ENCODE measurements at places on chromosomes 1 and 21.

- DNase-seq, result no peak
These were observed 33.5 kb upstream of the KLF17 start for GRCh38 chr1:44084998-44085675.

- DNase-seq, result no peak
These were observed 316.3 kb downstream of the TGFB2 start for GRCh38 chr1:218661411-218661810.

GRCh38 chr1:170214117-170215032 is 68.6 kb downstream of the NTMT2 start:
- no peak for DNase-seq

- DNase-seq, result no peak
These were observed 55.9 kb downstream of the MAP10 start for GRCh38 chr1:232861107-232861506.

GRCh38 chr21:38680401-38680800 is 125.3 kb upstream of the ETS2 start:
- DNase-seq, result no peak

DNA sequence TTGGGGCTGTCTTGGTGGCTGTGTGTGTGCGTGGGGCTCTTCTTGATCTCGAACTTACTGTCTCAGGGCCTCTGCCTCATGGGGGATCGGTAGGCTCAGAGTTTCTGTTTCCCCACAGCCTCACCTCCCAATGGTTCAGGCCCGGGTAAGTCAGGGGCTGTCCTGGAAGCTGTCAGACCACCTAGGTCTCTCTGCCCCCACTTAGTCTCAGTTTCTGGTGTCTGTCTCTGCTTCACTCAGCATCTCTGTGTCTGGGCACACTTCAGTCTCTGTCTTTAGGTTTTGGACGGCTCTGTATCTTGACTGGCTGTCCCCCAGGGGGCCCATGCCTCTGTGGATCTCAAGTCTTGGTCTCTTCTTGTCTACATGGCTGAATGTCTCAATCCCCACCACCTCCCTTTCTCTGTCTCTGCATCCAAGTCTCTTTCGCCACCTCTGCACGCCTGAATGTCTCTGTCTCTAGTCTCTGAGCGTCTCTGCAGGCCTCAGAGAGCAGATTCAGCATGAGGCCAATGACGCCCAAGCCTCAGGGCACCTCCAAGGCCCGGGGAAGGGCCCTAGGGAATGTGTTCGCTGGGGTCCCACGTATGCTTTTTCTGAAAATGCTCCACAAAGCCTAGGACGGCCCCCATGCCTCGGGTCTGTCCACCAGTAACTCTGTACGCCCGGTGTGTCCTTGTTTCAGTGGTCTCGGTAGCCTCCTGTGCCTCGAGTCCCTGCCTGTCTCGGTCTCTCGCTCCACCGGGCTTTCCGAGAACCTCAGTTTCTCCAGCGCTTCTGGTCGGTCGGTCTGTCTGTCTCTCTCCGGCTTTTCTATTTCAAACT is 818 bp downstream of the FHL3 start:
- DNase-seq, result no peak

- DNase-seq, result no peak
These were observed 8.2 kb upstream of the TARBP1 start for GRCh38 chr1:234486858-234487840.

GRCh38 chr1:234721476-234722269 is 111.7 kb upstream of the IRF2BP2 start:
- no peak for DNase-seq

- DNase-seq, result peak; percentile 96
These were observed at the start of gene COL16A1 for GRCh38 chr1:31703431-31704270. Gene COL16A1 (minus strand): TSS chr1:31704017. CDS start chr1:31702193, 1,824 bp downstream.

DNA sequence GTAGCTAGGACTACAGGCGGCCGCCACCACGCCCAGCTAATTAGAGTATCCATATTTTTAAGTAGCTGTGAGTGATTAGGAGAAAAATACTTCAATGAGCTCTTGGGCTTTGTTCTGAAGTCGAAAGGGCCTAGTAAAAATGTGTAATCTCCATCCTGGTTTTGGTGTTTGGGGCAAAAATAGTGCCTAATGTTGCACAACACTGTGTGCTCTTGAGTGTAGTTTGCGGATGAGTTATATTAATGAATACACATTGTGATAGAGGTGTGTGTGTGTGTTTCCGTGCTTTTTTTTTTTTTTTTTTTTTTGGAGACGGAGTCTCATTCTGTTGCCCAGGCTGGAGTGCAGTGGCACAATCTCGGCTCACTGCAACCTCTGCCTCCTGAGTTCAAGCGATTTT is 6.3 kb upstream of the ARID1A start:
- DNase-seq, result no peak

DNA sequence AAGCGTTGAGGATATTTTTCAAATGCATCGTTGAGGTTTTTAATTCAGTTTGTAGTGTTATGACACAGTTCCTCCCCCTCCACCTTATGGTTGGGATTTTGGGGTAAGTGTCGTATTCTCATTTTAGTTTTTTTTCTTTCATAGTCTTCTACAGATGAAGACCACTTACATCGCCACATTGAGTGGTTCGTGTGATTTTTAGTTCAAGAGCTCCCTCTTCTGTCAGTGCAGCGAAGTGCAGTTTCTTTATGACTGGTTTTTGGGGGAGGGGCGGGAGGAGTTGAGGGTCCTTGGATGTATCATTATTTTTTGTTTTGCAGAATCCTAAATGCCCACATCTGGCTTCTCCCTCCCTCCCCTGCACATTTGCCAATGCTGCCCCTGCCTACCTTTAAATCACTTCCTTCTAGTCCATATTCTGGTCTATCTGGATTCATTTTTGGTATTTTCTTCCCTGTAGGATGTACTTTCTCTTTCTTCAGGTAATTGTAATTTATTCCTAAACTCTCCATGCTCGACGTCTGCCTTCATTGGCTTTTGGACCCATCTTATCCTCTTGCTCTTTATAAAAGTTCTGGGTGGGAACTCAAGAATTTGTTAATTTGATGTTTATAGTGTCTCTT is 433.1 kb downstream of the CAMTA1 start:
- DNase-seq, result peak; percentile 79

DNA sequence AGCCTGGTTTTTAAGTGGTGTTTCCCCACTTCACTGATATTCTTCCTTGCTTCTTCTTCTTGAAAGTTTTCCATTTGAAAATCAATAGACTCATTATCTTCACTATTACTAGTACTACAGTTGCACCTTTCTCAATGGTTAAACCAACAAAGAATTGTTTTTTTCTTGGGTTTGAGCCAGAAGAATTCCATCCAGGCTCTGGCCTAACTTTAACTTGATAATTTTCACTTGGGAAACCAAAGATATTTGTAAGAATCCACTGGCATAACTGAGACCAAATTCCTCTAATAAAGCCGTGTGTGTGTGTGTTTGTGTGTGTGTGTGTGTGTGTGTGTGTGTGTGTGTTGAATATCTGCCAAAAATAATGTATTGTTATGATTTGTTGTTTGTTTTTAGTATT is 103.2 kb downstream of the SGIP1 start:
- no peak for DNase-seq

DNA sequence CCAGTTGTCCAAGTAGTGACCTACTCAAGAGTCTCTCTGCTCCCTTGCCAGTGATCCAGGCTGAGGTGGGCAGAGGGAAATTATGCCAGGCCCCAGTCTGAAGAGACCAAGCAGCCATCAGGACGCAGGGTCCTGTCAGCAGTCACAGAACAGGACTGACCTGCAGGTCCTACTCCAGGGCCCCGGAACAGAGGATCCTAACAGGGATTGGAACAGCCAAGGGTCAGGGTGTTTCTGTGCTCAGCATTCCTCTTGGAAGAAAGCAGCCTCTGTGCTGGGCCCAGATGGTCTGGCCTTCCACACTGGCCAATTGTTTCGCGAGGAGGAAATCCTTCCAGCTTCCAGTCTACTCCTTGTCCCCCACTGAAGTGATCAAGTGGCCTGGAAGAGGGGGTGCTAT is 41.6 kb upstream of the USP1 start:
- no peak for DNase-seq

- no peak for DNase-seq
These were observed 752.3 kb upstream of the ADAMTS5 start for GRCh38 chr21:27719226-27719625.

DNA sequence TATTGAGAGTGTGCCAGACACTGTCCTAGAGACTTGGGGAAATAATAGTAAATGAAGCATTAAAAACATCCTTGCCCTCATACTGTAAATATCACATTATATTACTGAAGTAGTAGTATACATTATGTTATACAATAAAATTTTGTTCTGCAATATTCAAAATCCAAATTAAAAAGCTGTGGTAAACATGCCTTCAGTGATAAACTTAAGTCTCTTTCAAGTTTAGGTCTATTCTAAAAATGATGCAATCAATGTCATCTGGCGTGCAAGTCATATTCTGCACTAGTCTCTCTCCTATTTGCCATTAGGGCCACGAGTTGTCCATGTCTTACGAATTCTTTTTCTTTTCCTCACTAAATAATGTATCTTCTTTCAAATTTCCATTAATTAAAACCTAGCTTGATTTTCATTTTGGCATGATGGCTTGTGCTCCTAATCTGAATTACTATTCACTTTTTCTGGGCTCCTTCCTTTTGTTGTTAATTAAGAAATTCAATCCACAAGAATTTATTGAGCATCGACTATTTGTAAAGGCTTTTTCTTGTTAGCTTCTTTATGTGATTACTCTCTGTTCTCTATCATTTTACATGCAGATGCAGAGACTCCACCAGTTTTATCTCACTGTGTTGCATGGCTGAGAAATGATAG is 130.7 kb downstream of the COQ8A start:
- no peak for DNase-seq

All from H7 (cell line).